Skeletal muscle cell (primary cell): ENCODE measurements at places on chromosomes 6 and 20.

GRCh38 chr6:75601304-75602245, at the start of gene SENP6:
Gene SENP6 (plus strand): TSS chr6:75601880. CDS start chr6:75602525, 645 bp downstream.
- peak; percentile 44 for DNase-seq

DNA sequence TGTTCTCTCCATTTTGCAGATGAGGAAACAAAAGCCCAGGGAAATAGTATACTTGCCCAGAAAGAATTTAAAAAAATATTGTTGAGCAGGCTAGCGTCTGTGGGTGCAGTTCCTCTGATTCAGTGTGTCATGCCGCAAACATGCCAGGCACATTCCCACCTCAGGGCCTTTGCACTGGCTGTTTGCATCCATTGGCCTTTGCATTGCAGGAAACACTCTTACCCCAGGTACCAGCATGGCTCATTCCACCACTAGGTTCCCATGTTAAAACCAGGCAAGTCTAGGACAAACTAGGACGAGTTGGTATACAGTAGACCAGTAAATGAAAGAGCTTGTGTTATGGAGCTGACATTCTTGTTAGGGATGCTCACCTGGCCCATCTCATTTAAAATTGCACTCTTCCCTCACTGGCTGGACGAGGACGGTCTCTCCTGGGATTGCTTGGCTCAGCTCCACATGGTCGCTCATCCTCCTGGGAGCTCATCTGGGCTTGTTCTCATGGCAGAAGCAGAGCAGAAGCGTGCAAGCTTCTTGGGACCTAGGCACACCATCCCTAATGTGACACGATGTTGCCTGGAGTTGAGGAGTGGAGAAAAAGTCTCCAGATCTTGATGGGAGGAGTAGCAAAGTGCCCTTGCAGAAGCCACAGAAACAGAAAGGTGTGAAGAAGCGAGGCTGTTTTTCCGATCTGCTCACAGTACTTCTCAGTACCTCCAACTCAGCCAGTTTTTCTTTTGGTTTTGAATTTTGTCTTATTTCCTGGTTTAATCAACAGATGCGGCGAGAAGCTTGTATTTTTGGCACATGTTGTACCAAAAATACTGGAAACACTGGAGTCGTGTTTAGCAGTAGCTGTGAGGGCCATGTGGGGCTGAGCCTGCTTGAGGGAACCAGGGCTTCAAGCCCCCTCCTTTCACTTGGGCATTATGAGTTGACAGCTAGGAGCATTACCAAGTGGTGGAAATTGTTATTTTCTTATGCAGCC, 13.9 kb downstream of the ZNF831 start:
- DNase-seq: no peak

DNA sequence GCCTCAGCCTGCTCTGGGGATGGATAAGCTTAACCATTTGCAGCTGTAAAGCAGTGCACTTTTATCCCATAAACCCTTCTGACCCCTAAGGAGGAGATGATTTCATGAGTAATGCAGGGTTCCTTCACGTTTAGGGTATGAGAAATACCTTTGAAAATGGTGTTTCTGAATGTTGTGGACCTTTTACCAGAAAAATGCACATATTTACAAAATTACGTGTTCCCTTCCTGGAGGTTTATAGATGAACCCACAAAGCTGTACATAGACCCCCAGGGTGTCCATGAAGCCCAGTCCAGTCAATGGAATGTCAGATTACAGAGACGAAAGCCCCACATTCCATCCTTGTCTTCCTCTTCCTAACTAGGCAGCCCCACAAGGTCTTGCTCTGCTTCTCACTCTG, 78.6 kb upstream of the INSM1 start:
- DNase-seq: no peak

GRCh38 chr20:9705722-9706476, 133.0 kb downstream of the PAK5 start:
- no peak for DNase-seq

GRCh38 chr20:51629399-51630058, 87.0 kb upstream of the NFATC2 start:
- no peak for DNase-seq

DNA sequence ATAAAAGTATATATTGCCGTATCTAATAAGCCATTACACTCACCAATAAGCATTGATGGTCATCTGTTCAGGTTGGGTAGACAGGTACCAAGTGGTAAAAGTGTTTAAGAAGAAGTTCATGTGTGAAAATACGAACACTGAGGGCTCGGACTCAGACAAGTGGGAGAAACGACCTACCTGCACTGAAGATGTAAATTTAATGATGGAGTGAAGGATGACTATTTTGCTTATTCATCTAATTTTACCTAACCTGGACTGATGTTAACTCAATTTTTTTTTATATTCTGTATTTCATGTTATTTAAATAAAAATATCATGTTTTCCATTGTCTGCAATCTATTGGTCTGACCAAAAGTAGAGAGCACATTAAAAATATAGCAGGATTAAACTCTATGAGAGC, 469.1 kb upstream of the BTBD3 start:
- DNase-seq: no peak
